HTR-8/SVneo (cell line): ENCODE measurements at places on chromosomes 4 and X.

DNA sequence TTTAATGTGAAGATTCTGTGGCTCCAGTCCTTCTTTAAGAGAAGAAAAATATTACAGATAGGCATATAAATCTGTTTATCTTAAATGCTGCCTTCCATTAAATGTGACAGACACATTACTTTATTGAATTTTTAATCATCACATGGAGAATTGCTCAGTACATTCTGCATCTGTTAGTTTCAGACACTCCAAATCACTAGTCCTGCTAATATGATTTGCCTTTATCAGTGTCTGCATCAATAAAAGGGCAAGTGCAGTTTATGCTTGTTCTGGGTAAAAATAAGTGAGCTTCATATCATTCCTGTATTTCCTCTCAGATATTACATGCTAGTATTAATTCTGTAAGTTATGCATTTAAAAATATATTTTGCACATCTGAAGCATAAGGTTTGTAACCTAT is 666.4 kb downstream of the TECRL start:
- DNase-seq: no peak

DNA sequence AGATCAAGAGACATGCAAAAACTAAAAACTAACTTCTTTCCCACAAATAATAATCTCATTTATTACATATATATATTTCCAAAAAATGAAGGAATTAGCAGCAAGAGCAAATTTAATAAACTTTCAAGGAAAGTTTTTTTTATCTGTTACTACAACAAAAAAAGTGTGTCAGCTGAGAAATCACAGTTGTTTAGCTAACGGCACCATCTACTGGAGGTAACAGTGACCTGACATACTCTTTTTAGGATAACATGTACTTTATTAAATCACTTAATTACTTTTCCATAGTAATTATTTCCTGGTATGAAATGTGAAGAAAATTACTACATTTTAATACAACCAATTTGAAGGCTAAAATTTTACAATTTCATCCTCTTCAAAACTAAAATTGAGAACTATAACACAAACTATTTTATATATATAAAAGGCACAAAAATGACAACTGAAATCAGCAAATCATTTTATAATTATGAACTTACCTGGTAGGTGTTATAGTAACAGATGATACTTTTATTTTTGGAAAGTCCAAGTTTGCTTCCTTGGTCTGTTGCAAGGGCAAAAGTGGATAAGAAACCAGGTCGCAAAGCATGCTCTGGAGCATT is 9.1 kb downstream of the LAMTOR3 start:
- DNase-seq: no peak

GRCh38 chr4:167873496-167873895 is 218.8 kb upstream of the ANXA10 start:
- no peak for DNase-seq

GRCh38 chr4:94641702-94642560 is 115.8 kb upstream of the BMPR1B start:
- peak; percentile 6 for DNase-seq

GRCh38 chr4:99462875-99463464 is 27.8 kb upstream of the ADH7 start:
- peak; percentile 31 for DNase-seq

- DNase-seq: no peak
Measured at GRCh38 chr4:71711985-71712348, 71.9 kb downstream of the GC start.

GRCh38 chr4:76579596-76580375 is 144.8 kb downstream of the SHROOM3 start:
- no peak for DNase-seq

DNA sequence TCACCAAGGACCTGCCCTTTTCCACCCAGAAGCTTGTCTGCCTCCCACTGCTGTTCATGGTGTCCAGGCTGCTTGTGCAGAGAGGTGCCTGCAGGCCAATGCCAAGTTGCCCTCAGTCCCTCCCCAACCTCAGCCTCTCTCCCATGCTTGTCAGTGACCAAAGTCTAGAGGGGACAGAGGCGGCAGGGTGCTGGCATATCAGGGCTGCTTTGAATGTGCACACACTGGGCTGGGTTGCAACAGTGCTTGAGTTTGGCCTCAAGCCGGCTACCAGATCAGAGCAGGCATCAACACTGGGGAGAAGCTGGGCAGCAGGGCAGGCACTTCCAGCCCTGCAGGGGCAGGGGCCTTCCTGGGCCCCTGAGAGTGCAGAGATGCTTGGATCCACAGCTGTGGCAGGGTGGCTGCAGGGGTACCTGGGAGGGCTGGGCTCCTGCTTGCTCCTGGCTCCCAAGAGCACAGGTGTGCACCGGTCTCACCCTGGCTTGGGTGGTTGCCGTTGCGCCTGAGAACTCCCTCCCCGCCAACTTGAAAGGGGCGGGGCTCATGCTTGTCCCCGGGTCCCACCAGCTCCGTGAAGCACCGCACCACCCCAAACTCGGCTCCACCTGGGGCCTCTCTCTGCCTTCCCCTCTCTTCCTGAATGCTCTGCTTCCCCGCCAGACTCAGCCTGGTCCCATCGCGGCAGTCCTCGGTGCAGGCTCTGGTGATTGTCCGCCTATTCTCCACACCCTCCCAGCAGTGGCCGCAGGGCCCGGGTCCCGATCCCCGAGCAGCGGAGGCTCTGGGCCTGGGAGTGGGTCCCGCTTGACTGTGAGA is 1681.9 kb upstream of the ADGRL3 start:
- no peak for DNase-seq

DNA sequence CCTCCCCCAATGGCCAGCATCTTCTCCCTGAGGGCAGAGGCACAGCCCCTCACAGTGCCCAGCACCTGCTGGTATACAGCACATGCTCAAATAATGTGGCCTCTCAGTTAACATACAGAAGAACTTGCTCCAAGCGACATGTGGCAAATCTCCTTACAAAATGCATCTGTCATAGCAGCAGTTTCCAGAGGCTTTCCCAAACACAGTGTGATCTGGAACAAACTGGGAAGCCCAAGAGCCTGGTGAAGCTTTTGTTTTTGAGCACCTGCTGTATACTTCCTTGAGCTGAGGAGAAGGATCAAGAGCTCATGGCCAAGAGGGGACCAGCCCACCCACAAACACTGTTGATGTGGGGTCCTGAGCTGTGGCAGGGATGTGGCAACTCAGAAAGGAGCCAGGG is 34.8 kb upstream of the HTRA3 start:
- no peak for DNase-seq

DNA sequence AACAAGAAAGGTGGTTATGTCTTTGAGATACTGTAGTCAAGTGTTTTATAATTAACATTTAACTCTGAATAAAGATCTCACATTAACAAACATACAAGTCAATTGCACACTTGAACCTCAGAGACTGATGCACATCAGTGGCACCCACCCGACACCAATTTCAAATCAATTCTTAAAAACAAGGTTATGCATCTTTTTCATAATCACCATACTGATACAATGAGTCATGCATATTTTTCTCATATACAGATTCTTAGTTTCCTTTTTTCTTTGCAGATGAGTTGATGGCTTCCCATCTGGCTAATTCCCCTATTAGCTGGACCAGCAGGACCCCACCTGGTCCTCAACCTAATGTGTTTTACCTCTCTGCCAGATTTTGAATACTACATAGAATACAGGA is 136.2 kb upstream of the RPL34 start:
- DNase-seq: no peak

DNA sequence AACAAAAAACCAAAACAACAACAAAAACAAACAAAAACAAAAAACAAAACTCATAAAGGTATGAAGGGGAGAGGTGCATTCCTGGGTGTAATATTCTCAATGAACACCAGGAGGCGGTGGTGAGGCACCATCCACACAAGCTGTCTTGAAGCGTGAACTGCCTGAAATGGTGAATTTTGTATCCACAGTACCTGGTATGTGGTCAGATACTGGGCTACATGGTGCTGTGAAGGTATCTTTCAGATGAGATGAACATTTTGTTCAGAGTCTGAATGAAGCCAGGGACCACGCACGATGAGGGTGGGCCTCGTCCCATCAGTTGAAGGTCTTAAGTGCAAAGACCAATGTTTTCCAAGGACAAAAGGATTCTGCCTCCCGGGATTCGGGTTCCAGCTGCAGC is 58.5 kb downstream of the ASMT start:
- DNase-seq: no peak

DNA sequence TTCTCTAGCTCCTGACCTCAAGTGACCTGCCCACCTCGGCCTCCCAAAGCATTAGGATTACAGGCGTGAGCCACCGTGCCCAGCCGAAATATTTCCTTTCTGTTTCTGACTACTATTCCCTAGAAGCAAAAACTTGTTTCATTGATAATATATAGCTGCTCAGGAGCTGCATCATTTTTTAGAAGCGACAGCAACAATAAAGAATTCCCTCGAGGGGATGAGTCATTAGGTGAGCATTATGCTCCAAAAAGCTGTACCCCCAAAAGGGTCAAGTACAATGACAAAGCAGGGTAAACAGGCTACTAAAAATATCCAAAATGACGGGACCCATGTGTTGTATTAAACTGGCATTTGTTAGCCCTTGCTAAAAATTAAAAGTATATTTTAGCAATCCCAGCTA is 67.0 kb downstream of the RBM47 start:
- DNase-seq: no peak

GRCh38 chr4:36187723-36188333 is 56.5 kb downstream of the ARAP2 start:
- DNase-seq: peak; percentile 15

GRCh38 chr4:46444318-46445000 is 54.5 kb upstream of the GABRA2 start:
- no peak for DNase-seq

GRCh38 chr4:94814237-94814636 is 56.5 kb downstream of the BMPR1B start:
- no peak for DNase-seq

- no peak for DNase-seq
Measured at GRCh38 chr4:108272561-108272960, 103.8 kb upstream of the LEF1 start.

DNA sequence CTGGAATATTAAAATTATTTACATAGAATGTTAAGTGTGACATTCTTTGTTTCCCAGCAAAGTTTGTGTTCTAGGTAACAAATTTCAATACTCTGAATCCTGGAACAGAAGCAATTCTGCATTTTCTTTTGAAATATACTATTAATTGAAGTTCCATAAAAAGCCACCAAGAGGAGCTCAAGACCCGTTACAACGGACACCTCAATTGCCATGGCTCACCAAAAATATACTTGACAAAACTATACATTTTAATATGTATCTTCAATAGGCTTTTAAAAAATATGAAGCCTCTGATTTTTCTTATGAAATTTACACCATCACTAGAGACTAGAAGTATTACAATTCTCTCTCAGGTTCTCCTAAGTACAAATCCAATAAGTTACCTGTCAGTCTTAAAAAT is 111.4 kb downstream of the NYX start:
- DNase-seq: no peak

GRCh38 chrX:134457708-134458107 is 2.3 kb upstream of the HPRT1 start:
- DNase-seq: no peak

GRCh38 chrX:74009041-74009440 is 294.9 kb upstream of the ZCCHC13 start:
- DNase-seq: no peak

- peak; percentile 39 for DNase-seq
Measured at GRCh38 chr4:83535520-83536361, at the start of gene GPAT3. GPAT3 (plus strand) TSS chr4:83536108; CDS start chr4:83536623, 515 bp downstream.

DNA sequence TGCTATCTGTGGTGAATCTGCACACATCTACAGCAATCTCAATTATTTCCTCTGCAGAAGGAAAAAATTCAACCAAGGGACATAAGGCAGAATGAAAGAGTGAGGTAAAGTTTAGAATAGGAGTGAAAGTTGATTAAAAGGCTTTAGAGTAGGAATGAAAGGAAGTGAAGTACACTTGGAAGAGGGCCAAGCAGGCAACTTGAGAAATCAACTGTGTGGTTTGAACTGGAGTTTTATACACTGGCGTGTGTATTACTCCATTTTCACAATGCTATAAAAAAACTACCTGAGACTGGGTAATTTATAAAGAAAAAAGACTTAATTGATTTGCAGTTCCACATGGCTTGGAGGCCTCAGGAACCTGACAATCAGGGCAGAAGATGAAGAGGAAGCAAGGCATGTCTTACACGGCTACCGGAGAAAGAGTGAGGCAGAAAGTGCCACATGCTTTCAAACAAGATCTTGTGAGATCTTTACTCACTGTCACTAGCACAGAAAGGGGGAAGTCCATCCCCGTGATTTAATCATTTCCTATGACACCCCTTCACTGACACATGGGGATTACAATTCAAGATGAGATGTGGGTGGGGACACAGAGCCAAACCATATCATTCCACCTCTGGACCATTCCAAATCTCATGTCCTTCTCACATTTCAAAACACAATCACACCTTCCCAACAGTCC is 234.8 kb downstream of the IL15 start:
- no peak for DNase-seq

DNA sequence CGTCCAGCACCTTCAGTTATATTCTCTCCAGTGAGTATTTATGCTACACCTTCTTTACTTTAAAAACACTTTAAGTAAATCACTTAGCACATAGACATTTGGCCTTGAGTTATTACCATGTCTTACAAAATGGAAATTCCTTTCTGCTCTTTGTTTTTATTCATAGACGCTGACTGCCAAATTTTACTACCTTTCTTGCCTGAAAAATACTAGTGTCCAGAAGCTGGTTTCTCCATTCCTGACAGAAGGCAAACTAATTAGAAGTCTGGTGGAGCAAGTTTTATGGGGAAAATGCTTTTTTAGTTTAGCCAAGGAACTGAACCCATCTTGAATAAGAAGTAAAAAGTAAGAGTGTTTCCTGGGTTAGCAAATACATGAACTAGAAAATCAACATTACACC is 65.5 kb downstream of the SPATA18 start:
- no peak for DNase-seq

- DNase-seq: no peak
Measured at GRCh38 chrX:120463241-120463640, 5.9 kb downstream of the LAMP2 start.

DNA sequence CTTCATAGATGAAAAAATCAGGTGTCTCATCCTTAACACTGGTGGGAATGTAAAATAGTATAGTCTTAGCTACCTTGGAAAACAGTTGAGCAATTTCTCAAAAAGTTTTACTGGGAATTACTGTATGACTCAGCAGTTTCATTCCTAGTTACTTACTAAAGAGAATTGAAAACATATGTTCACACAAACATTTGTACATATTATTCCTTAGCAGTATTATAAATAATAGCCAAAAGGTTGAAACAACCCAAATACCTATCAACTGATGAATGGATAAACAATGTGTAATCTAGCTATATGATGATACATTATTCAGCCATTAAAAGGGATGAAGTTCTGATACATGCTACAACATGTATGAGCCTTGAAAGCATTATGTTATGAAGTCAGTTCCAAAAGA is 41.7 kb downstream of the RBM46 start:
- DNase-seq: no peak

DNA sequence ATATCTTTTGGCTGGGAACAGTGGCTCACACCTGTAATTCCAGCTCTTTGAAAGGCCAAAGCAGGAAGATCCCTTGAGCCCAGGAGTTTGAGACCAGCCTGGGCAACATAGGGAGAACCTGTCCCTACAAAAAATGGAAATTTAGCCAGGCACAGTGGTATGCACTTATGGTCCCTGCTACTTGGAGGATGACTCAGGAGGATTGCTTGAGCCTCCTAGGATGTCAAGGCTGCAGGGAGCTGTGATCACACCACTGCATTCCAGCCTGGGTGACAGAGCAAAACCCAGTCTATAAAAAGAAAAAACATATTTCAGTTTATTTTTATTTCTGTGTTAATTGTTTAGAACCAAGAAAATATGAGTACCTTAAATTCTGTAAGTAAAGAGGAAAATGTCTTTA is 123.7 kb downstream of the CBR4 start:
- no peak for DNase-seq
